ENCODE measurements at places on chromosomes 1 and 21.
A peak's percentile ranks its signal among the peaks of the same experiment; 100 is the strongest.

- DNase-seq, result no peak
These were observed 2.3 kb upstream of the GADD45A start for GRCh38 chr1:67682659-67683197.

- no peak for DNase-seq
These were observed 8.1 kb upstream of the OR6K3 start for GRCh38 chr1:158728510-158729225.

- peak; percentile 56 for DNase-seq
These were observed 55.8 kb downstream of the SLC45A1 start for GRCh38 chr1:8373581-8374241.

DNA sequence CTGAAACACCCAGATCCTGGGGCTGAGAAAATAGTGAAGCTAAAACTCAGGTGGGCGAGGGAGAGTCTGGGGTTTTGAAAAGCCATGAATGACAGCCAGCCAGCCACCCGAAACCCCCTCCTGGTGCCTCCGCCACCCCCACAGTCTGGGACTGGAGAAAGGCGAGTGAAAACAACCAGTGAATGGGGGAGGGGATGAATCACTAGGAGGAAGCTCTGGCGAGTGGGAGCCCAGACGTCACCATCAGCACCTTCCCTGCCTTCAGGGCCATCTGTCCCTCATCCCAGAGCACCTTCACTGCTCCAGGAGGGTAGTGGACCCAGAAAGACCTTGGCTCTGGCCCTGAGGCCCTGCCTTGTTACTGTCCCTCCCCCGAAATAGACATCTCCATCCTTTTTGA lies 9.2 kb downstream of the RORC start:
- DNase-seq, result peak; percentile 18

GRCh38 chr1:71093938-71094337 lies 13.1 kb upstream of the ZRANB2 start:
- DNase-seq, result no peak

All from mesendoderm (in vitro differentiated cells).